Immature natural killer cell (primary cell): ENCODE measurements at places on chromosomes 12 and 14.

GRCh38 chr12:94183708-94184379 lies 35.5 kb downstream of the PLXNC1 start:
- no peak for DNase-seq

DNA sequence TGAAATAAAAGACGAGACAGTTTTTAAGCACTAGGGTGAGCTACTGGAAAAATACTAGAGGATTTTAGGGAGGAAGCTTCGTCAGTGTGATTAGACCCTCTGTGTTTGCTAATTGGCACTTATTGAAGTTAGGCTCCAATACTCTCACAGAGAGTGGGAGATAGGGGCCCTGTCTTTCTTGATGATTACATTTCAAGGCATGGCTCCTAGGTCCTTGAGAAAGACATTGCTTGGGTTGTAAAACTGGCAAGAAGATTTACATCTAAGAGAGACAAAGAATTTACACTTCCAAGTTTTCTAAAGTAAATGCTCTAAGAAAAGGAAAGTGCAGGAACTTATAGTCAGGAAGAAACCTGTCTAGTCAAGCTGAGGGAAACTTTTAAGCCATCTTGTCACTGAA lies 183.2 kb downstream of the C12orf50 start:
- DNase-seq, result no peak

GRCh38 chr12:68867606-68868005 lies 59.6 kb downstream of the MDM2 start:
- DNase-seq, result no peak

GRCh38 chr12:10361084-10361483 lies 28.8 kb downstream of the KLRK1 start:
- DNase-seq, result no peak

GRCh38 chr12:27907766-27908165 lies 64.8 kb downstream of the PTHLH start:
- no peak for DNase-seq

DNA sequence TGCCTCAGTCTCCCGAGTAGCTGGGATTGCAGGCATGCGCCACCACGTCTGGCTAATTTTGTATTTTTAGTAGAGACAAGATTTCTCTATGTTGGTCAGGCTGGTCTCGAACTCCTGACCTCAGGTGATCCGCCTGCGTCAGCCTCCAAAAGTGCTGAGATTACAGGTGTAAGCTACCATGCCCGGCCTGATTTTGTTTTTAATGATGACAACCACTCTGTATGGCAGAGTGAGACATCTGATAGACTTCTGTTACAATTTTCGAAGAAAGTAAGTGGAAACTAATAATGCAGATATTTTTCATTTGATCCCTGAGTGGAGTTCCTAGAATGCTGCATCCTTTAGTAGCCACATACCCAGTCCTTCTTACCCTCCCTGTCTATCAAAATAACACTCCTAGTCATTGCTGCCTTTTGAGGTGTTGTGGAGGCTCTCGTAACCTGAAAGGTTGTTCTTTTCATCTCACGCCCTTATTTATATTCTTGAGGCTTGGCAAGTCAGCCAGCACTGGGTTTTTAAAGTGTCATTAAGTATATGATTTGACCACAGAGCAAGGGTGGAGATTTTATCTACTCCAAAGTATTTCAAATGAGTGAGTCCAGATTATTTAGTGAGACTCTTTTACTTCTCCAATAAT lies 5.9 kb upstream of the EID3 start:
- DNase-seq, result no peak

DNA sequence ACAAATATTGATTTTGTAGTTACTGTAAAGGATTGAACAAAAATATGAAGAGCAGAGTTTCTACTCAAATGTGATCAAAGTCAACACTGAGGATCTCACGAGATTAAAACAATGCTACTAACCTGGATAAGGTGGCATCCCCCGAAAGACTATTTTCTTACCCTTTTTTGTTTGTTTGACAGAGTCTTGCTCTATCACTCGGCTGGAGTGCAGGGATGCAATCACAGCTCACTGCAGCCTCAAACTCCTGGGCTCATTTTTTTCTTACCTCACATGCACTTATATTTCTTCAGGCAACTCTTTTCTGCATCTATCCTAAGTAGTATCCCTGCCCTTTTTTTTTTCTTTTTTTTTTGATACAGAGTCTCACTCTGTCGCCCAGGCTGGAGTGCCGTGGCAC lies 109.2 kb downstream of the VEZT start:
- no peak for DNase-seq

DNA sequence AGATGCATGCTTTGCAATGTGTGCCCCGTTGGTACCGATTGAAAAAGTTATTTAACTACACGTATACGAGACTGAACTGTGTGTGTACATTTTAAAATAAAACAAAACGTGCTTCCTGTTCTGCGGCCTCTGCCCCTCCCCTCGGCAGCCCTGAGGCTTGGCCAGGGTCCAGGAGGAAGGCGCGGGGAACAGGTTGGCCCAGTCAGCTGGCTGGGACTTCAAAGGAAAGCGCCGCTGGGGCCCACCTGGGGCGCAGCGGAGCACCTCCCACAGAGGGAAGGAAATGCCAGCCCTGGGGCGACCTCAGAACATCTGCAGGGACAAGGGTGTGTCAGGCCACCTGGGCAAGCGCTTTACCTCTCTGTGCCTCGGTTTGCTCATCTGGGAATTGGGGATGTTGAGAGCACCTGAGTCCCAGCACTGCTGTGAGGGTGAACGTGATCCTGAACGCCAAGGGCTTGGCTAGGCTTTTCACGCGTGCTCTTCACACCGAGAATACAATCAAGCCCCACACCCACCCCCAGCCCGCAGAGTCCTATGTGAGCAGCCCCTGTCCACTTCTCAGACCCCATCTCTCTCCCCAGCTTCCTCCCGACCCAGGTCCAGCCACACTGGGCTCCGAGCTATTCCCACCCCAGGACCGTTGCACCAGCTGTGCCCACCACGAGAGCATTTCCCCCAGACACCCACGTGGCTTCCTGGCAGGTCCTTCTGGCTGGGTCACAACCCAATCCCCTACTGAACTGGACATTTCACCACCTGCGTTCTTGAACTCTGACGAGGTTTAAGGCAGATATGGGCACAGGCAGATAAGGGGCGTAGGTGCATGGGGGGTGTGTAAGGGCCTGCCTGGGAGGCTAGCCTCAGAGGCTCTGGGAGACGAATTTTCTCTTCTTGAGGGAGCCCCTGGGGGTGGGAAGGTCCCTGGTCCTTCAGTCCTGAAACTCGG lies 41.9 kb upstream of the NCOR2 start:
- DNase-seq, result peak; percentile 46

- DNase-seq, result peak; percentile 53
Measured at GRCh38 chr12:64716371-64716770, 42.8 kb downstream of the GNS start.

- DNase-seq, result no peak
Measured at GRCh38 chr12:30985814-30986452, 59.4 kb downstream of the TSPAN11 start.

- no peak for DNase-seq
Measured at GRCh38 chr12:9127484-9127883, 11.8 kb upstream of the A2M start.

GRCh38 chr14:70265422-70265821 lies 76.7 kb upstream of the SLC8A3 start:
- no peak for DNase-seq

DNA sequence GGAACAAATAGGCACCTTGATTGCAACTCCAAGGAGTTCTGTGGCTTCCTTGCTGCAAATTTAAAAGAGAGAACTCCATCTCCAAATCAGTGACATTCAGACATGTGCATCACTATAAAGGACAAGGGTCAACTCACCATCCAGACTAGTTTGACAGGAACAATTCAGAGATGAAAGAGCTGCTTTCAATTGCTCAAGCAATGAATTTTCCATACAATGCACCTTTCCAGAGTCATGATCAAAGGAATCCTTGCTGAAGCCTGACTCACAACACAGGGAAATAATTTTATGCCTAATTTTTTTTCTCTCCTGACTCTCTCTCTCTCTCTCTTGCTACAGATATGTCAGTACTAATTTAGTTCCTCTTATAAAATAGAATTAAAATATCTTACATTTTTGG lies 380.5 kb upstream of the GARIN6 start:
- no peak for DNase-seq

DNA sequence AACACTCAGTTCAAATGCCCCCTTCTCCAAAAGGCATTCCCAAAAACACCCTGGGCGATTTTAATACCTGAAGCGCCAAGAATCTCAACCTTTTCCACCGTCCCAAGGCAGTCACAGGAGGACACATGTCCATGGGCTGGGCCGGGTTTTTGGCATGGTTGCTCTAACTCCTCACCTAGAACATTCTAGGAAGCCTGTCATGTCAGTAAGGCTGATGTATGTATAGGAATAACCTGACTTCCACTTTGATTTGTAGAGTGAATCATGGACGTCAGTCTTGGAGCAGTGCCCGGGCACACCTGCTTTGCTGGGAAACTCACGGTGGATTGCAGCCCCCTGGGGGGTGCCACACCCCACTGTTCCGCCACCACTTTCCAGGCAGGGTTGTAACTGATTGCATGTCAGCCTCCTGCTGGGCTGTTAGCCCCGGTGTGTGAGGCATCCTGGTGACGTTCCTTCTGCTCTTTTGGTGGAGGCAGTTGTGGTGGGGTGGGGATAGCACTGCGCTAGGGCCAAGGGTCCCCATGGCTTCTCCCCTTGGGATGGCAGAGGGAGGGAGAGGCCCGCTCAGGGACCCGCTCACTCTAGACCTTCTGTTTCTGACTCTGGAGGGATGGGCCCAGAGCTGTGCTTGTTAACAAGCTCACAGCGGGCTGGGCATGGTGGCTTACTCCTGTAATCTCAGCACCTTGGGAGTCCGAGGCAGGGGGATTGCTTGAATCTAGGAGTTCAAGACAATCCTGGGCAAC lies 35.2 kb upstream of the FAM181A start:
- no peak for DNase-seq

DNA sequence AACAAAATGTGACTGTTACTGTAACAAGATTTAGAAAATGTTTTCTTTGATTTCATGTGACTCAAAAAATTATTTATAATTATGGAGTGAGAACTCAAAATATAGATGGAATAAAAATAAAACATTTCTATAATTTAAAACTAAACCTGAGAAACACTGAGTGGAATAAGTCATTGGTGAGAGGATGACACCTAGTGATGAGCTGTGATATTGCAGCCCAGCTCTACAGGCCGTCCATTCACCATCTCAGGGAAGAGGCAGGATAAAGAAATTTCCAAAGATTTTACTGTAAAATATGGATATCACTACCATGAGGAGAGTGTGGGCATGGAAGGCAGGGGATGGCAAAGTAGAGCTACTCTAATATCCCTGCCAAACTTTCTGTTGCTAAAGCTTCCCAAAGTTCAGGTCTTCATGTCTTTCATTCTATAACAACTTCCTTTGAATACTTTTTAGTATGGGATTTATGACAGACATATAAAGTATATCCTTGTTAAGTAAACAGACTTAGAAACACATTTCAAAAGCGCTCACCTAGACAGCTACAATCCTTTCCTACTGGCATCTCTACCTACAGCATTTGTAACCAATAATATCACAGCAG lies 308.0 kb downstream of the ITPR2 start:
- DNase-seq, result no peak

DNA sequence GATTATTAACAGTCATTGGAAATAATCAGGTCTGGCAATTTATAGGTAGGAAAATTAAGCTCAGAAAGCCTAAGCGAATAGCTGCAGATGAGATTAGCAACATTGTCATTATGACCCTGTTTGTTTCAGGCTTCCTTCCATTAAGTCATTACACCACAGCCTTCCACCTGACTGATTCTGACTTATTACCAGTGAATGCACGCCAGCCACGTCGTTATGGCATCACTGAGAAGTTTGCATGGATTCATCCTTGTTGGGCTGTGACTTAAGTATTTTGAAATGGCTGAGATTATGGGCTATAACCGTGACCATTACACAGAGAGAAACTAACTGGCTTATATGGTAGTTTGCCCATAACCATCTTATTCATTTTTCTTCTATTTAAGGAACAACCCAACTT lies 18.6 kb downstream of the RASSF8 start:
- DNase-seq, result no peak

DNA sequence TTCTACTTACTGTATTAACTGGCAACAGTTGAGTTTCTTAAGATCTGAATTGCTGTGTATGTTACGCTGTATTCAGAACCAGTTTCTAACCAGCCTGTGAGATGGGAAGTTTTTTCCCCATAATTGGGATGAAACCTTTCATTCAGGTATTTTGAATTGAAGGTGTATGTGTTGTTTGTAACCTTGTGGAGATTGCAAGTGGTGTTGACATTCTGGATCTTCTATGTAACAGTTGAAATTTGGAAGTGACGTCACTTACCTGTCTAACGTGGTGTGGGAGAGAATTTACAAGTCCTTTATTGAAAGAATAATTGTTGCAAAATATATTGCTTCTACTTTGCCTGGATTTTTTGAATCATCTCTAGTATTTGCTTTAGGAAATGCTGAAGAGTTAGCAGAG lies 5.5 kb downstream of the RAN start:
- DNase-seq, result no peak
